ENCODE measurements at places on chromosomes 2 and 18. TPM values are rescaled to one million over a fixed set of nuclear protein-coding genes. Genes with fewer than 3 reads are reported as not detected.

DNA sequence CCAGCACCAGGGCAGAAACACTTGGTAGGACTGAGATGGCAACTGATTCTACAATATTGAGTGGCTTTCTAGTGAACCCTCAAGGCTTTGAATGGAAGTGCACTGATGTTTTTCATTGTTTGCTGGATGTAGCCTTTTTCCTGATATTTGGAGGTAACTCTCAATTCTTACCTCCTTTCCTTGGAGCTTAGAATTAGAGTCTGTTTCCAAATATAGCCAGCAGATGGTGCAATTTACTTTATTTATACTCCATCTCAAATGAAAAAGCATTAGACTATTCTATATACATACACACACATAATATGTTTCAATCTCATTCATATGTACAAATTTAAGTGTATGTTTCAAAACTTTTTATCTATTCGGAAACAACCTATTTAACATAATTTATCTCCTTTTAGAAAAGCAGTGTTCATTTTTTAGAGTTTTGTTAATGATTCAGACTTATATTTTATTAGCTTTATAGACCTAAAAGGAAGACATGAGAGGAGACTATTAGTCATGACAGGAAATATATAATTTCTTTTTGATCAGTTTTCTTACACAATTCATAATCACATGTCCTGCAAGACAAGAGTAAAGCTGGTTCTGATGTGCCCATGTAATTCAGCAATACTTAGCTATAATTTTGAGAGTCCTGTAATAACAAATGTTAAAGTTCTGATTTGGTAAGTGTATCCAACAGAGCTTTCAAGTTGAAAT is 124.8 kb downstream of the NUP35 start:
- no peak for DNase-seq

DNA sequence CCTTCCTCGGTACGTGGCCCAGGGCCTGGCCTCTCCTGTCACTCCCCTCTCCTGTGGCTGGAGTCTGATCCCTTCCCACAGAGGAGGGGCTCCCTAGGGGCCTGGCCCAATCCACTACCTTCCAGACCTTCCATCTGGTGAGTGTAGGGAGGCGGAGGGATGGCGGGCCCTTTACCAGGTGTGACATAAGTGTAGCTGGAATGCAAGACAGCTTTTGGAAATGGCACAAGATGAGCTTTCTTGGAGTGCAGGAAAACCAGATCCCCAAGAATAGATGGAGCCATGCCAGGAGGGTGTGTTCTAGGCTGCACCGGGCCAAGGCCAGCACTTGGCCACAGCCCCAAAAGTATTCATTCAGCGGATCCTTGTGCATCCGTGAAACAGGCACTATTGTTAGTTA is 30.1 kb downstream of the IGFBP5 start:
- DNase-seq, result no peak

DNA sequence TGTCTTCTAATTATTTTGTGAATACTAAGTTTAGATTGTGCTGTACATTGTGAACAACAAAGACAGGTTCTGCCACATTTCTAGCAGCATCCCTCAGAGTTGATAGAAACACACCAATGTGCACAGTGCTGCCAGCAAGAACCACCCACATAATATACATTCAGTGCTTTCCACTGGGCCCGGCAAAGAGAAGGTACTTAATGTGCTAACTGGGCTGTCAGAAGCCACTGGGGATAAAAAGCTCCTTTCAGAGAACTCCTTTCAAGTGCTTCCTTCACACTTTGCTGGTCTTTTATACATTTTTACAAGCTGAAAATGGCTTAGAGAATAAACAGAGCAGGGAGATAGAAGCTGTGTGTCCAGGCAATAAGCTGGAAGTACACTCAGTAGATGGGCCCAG is 58.0 kb upstream of the CAPN13 start:
- DNase-seq, result no peak

NYAP2 gene
- 0.12 TPM for total RNA-seq

GRCh38 chr2:130870161-130870485 is 33.4 kb downstream of the ARHGEF4 start:
- no peak for DNase-seq

Measured in T-helper 17 cell (primary cell).